ENCODE measurements at places on chromosomes 6 and 20. TPM values are rescaled to one million over a fixed set of nuclear protein-coding genes. Genes with fewer than 3 reads are reported as not detected.

Gene TAPBP
- polyA plus RNA-seq = 1.2 TPM

Gene CD24
- polyA plus RNA-seq = 2,264 TPM

Gene MRAP2
- polyA plus RNA-seq = 1.4 TPM

Gene GSTA2
- not detected for polyA plus RNA-seq

Gene SRC
- polyA plus RNA-seq = 39.0 TPM

Gene LHFPL5
- 0.17 TPM for polyA plus RNA-seq

Gene OR10C1
- not detected for polyA plus RNA-seq

Gene SLC22A2
- polyA plus RNA-seq = not detected

Gene SAMD10
- 23.3 TPM for polyA plus RNA-seq

Gene C20orf202
- 0.62 TPM for polyA plus RNA-seq

Gene HUS1B
- 1.8 TPM for polyA plus RNA-seq

Gene SMLR1
- not detected for polyA plus RNA-seq

Gene MAD2L1BP
- polyA plus RNA-seq = 43.2 TPM

Gene OR2B2
- not detected for polyA plus RNA-seq

Gene GMPR
- polyA plus RNA-seq = 1.6 TPM

Gene UBE3D
- polyA plus RNA-seq = 13.7 TPM
